Upper lobe of right lung (tissue), 1 donor: ENCODE measurements at places on chromosomes 2 and 18. TPM values are rescaled to one million over a fixed set of nuclear protein-coding genes. Genes with fewer than 3 reads are reported as not detected.
A peak's percentile ranks its signal among the peaks of the same experiment; 100 is the strongest.

Gene SULT6B1
- total RNA-seq: not detected

Gene SETBP1
- total RNA-seq: 39.5 TPM

Gene EPC2
- total RNA-seq: 40.1 TPM

Gene DLGAP1
- total RNA-seq: 5.4 TPM

Gene EGR4
- not detected for total RNA-seq

Gene FAP
- total RNA-seq: 5.4 TPM

Gene DSC2
- total RNA-seq: 17.2 TPM

Gene HOXD12
- not detected for total RNA-seq

Gene FTCDNL1
- total RNA-seq: 2.1 TPM

DNA sequence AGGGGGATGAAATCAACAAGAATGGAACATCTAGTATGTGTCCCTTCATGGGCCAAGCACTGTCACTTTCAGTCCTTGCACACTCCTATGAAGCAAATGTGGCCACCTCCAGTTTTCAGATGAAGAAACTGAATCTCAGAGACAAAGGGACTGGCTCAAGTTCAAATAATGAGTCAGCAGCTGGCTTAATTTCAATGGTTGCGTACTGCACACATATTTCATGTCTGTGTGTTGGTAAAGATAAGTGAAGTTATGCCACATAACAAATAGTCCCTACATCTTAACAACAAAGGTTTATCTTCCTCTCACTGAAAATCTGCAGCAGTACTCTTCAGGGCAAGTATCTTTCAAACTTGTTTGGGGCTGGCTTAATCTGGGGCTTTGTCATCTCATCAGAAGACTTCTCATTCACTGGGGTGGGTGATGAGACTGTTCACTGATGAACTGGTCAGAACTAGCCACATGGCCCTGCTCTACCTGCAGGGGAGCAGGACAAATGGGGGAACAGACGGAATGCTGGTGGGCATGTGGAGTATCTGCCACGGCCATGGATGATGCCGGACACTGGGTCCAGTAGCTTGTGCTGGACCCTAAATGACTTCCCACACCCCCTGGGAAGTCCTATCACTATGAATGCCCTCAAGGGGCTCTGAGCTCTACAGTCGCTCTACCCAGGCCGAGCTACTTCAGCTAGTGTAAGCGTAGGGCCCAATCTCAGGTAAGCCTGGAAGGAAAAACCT is 263.2 kb downstream of the CYP26B1 start:
- no peak for DNase-seq
- H3K27me3 ChIP-seq: no peaks in the 10 kb centered on the region
- H3K4me1 ChIP-seq: peaks cover 25% of the 10 kb centered on the region

DNA sequence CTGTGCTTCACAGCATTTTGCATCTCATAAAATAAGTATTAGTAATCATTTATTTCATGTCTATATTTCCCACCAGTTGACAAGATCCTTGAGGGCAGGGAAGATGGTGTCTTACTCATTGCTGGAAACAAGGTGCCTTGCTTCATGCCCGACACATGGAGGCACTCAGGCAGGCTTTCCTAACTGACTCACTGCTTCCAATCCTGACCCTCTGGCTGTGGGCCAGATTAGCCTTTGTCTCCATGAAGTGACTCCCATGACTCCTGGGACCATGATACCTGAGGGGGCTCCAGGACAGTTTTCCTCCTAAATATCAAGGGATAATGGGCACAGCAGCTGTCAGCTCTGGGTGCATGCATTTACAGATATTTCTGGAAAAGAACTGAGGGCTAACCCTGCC is 275.1 kb downstream of the AGPS start:
- no peak overlapping the region for H3K27ac ChIP-seq
- H3K36me3 ChIP-seq: no peaks in the 10 kb centered on the region
- H3K27me3 ChIP-seq: peaks cover 3% of the 10 kb centered on the region
- H3K4me3 ChIP-seq: no peak overlapping the region
- DNase-seq: no peak

GRCh38 chr2:241904791-241905710 is 35.5 kb downstream of the RTP5 start:
- H3K36me3 ChIP-seq: no peaks in the 10 kb centered on the region
- no peaks in the 10 kb centered on the region for H3K27me3 ChIP-seq
- H3K4me1 ChIP-seq: no peaks in the 10 kb centered on the region
- no peak overlapping the region for H3K4me3 ChIP-seq
- no peak overlapping the region for H3K27ac ChIP-seq

- no peak for DNase-seq
- H3K4me3 ChIP-seq: no peak overlapping the region
- no peaks in the 10 kb centered on the region for H3K27me3 ChIP-seq
Observed at GRCh38 chr18:75024871-75025270, 184.1 kb downstream of the PTGR3 start.

DNA sequence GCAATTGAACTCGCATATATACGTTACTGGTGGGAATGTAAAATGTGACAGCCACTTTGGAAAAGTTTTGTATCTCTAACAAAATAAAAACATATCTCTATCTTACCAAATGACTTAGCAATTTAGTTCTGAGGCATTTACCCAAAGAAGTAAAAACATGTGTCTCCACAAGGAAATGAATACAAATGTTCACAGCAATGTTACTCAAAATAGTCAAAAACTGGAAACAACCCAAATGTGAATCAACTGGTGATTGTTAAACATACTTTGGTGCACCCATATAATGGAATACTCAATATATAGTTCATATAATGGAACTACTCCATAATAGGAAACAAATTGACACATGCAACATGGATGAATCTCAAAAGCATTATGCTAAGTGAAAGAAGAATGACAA is 70.4 kb upstream of the DNER start:
- no peaks in the 10 kb centered on the region for H3K4me1 ChIP-seq
- H3K27ac ChIP-seq: no peak overlapping the region
- no peak for DNase-seq
- no peaks in the 10 kb centered on the region for H3K27me3 ChIP-seq
- H3K36me3 ChIP-seq: peaks cover 78% of the 10 kb centered on the region
- H3K4me3 ChIP-seq: no peak overlapping the region

GRCh38 chr2:188623995-188624643 is 332.4 kb downstream of the GULP1 start:
- no peaks in the 10 kb centered on the region for H3K36me3 ChIP-seq
- no peak overlapping the region for H3K27ac ChIP-seq
- DNase-seq: no peak
- H3K27me3 ChIP-seq: no peaks in the 10 kb centered on the region

DNA sequence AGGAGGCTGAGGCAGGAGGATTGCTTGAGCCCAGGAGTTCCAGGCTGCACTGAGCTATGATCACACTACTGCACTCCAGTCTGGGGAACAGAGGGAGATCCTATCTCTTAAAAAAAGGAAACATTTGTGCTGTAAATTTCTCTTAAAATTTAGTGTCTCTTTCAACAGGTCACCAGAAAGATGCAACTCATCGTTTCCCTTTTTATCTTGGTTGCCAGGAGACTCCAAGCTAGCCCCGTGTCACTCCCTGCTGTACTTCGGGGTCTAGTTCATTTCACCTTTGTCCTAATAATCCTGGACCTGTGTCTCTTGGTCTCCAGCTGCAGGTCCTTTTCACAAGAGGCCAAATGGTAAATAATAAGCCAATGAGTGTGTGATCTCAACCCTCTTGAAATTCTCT is 7.1 kb downstream of the HS1BP3 start:
- H3K27me3 ChIP-seq: no peaks in the 10 kb centered on the region
- H3K36me3 ChIP-seq: peaks cover 61% of the 10 kb centered on the region
- no peak for DNase-seq
- H3K27ac ChIP-seq: no peak overlapping the region

- DNase-seq: no peak
- H3K36me3 ChIP-seq: no peaks in the 10 kb centered on the region
- H3K27ac ChIP-seq: no peak overlapping the region
Observed at GRCh38 chr2:119232666-119232993, 9.0 kb downstream of the STEAP3 start.

DNA sequence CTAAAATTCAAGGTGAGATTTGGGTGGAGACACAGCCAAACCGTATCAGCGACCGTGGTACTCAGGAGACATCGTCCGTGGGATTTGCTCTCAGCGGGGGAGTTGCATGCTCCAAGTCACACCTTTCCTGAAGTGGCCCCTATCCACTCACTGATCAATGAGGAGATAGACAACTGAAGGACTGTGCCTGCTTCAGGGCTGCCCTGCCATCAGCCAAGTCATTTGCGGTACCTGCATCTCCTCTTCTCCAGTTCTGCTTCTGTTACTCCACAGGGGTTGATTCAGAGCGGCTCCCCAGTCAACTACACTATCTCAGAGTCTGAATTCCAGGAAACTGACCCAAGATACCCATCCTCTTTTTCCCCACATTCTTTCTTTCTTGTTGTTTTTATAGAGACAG is 184.1 kb downstream of the MREG start:
- H3K4me3 ChIP-seq: no peak overlapping the region
- H3K4me1 ChIP-seq: peaks cover 8% of the 10 kb centered on the region
- H3K27ac ChIP-seq: no peak overlapping the region
- no peaks in the 10 kb centered on the region for H3K36me3 ChIP-seq
- H3K27me3 ChIP-seq: no peaks in the 10 kb centered on the region

GRCh38 chr18:45619062-45619825 is 4.0 kb downstream of the SLC14A2 start:
- H3K27me3 ChIP-seq: no peaks in the 10 kb centered on the region
- no peaks in the 10 kb centered on the region for H3K36me3 ChIP-seq
- H3K27ac ChIP-seq: peak overlapping the region; percentile 70
- peaks cover 7% of the 10 kb centered on the region for H3K4me1 ChIP-seq
- no peak for DNase-seq
- H3K4me3 ChIP-seq: no peak overlapping the region

DNA sequence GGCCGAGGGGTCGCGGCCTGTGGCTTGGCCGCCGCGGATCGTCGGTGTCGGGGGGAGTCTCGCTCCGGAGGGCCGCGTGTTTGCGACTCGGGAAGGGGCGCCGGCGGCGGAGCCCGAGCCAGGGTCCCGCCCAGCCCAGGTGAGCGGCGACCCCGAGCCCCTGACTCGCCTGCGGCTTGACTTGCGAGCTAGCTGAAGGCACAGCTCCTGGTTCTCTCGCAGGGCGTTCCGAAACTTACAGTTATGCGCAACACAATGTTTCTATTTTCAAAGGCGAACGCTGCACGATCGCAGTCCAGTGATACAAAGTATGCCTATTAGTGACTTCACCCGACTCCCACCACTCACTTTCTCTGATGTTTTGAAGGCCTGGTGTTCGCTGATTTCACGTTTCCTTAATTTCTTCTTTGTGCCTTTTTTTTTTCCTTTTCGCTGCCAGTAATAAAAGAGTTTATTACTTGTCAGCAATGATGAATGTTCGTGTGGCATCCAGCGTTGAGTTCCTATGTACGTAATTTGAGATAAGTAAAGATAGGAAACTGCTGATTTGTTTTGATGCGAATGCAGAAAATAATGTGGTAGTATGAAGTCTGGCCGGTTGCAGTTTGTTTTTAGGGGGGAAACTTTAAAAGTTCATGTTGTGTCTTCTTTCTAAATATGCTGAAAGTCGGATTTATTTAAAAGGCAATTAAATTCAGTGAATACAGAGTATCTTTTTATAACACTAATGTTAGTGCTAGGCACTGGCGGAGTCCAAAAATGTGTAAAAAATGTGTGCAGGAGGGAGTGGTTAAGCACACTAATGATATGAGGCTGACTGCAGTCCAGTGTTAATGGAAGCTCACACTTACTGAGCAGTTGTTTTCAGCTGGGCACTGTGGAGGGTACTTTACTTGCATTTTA is 706 bp downstream of the UBXN2A start:
- H3K27me3 ChIP-seq: no peaks in the 10 kb centered on the region
- H3K36me3 ChIP-seq: no peaks in the 10 kb centered on the region
- H3K4me3 ChIP-seq: peak overlapping the region; percentile 77
- H3K4me1 ChIP-seq: peaks cover 9% of the 10 kb centered on the region

DNA sequence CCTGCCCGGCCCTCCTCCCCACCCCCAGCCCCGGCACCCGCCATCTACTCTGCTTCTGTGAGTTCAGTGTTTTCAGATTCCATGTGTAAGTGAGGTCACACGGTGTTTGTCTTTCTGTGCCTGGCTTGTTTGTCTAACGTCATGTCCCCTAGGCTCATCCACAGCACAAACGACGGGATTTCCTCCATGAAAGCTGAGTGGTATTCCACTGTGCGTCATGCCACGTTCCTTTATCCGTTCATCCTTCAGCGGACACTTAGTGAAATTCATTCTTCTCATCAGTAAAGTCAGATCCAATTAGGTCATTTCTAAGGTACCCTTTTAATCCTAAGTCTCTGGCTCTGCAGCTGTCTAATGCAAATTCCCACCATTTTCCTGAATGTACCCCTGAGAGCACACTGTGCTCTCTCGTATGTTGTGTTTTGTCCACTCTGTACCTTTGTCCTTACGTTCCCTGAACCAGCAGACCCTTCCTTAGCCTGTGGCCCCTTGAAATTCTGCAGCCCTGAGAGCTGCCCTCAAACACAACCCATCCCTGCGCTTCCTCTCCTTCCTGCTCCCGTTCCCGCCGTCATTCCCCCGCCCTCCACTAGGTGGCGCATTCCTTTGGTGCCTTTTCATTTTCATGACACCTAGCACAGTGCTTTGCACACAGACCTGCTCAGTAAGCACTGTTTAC is 44.1 kb downstream of the TRAPPC12 start:
- H3K27ac ChIP-seq: no peak overlapping the region
- no peaks in the 10 kb centered on the region for H3K4me1 ChIP-seq
- no peak overlapping the region for H3K4me3 ChIP-seq

DNA sequence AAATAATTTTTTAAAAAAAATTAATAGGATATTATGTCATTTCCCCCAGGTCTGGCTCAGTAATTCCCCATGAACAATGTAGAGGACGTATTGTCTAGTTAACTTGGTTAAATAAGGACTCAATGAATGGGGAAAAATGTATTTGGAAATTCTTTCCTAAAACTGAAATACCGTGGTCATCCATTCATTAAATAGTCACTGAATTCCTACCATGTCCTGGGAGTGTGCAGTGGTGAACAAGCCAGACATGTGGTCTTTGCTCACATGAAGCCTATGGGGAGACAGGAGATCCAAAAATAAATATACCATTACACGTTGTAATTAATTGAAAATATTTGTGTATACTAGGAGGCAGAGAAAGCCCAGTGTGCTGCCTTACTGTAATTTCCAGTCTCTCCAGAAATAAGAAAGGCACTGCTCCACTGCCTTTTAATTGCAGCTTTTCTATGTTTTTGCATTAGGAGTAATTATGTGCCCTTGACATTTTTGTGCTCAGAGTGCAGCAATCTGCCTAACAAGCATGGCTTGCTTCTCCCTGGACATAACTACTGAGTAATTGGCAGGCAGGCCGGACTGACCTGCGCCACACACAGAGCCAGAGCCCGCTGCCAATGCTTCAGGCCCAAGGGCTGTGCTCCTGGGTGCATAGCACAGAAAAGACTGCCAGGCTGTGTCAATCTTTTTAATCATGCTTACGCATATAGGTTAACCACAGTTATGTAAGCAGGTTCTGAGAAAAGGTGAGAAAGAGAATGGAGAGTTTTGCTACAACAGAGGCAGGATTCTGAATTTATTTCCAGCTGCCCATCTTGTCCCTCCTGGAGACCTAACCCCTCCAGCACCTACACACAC is 22.2 kb upstream of the TTC39C start:
- no peak overlapping the region for H3K4me3 ChIP-seq
- peak overlapping the region; percentile 11 for H3K27ac ChIP-seq
- peaks cover 19% of the 10 kb centered on the region for H3K4me1 ChIP-seq
